T-helper 17 cell (primary cell): ENCODE measurements at places on chromosomes 5 and 9.

DNA sequence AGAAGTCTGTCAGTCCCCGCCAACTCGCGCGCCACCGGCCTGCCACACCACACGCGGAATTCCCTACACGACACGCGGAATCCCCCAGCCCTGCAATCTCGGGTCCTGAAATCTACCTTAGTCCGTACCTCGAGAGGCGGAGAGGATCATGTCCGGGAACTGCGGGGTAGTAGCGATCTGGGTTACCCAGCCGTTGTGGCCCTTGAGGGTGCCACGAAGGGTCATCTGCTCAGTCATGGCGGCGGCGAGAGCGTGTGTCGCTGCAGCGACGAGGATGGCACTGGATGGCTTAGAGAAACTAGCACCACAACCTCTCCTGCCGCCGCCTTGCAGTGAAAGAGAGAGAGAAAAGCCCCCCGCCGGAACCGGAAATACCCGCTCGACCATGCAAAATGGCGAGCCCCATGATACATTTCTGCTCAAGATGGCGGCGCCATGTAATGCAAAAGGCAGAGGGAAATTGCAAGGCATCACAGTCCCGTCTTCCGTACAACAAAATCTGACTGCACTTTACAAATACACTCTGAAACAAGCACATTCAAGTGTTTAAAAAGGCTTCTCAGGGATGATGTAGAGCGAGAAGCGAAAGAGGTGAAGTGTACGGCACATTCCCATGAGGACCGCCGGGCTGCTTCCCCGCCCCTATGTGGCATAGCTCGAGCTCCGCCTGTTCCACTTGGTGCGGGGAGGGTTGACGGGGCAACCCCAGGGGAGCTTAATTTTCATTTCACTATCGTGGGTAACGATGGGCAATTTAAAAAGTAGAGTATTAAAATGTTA is at the start of gene RACK1:
Gene RACK1, minus strand, starts transcription at position 343 of the 780 bp plus-strand sequence. Its CDS starts 106 bp downstream, at position 237.
- H3K27me3 ChIP-seq: no peaks in the 10 kb centered on the region
- peaks cover 55% of the 10 kb centered on the region for H3K4me1 ChIP-seq
- H3K27ac ChIP-seq: peak within 1 kb of the TSS; percentile 97
- H3K36me3 ChIP-seq: peaks cover 4% of the 10 kb centered on the region

DNA sequence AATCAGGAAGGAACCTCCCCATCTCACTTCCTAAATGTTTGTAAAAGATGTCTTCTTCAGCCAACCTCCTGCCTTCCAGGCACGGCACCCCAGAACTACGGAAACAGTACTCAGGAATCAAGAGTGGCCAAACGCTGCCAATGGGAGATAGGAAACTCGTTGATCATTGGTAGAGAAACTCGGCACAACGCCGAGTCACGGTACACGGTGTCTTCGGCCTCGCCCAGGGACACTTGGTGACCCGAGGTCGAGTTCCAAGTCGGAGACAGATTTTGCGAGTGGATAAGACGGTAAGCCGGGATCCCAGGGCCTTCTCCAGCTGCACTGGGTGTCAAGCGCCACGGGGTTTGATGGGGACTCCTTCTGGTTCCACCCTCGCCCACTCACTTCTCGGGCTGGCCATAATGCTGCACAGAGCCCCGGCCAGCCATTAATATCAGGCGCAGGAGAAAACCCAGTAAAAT is 343 bp downstream of the KIAA0825 start:
- peaks cover 29% of the 10 kb centered on the region for H3K4me1 ChIP-seq
- no peak for DNase-seq
- no peaks in the 10 kb centered on the region for H3K36me3 ChIP-seq
- no peaks in the 10 kb centered on the region for H3K27me3 ChIP-seq

DNA sequence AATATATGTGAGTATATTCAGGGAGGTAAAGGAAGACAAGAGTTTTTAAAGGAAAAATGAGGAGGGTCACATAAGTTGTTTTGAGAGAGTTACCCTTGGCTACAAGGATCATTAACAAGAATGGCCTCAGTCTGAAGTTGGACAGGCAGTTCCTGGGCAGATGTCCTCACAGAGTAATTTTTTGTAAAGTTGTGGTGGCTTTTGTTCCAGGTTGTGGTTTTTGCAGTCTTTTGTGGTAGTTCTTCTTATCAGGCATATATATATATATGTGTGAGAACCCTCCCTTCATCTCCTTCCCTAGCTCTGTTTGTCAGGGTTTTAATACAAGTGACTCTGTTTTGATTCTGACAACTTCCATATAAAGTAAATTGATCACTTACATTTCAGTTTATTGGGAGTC is 60.0 kb downstream of the CSNK1G3 start:
- H3K27me3 ChIP-seq: no peaks in the 10 kb centered on the region
- H3K4me1 ChIP-seq: peaks cover 20% of the 10 kb centered on the region
- no peak overlapping the region for H3K4me3 ChIP-seq

GRCh38 chr5:93120051-93120450 is 461.0 kb downstream of the NR2F1-AS1 start:
- no peak overlapping the region for H3K4me3 ChIP-seq
- H3K36me3 ChIP-seq: no peaks in the 10 kb centered on the region
- no peaks in the 10 kb centered on the region for H3K27me3 ChIP-seq
- no peaks in the 10 kb centered on the region for H3K4me1 ChIP-seq
- DNase-seq: no peak
- no peak overlapping the region for H3K27ac ChIP-seq

GRCh38 chr9:72773570-72773969 is 179.3 kb downstream of the ALDH1A1 start:
- H3K4me1 ChIP-seq: peaks cover 3% of the 10 kb centered on the region
- DNase-seq: no peak
- no peak overlapping the region for H3K27ac ChIP-seq
- no peak overlapping the region for H3K4me3 ChIP-seq
- peaks cover 17% of the 10 kb centered on the region for H3K27me3 ChIP-seq

- H3K27me3 ChIP-seq: no peaks in the 10 kb centered on the region
- H3K4me1 ChIP-seq: peaks cover 5% of the 10 kb centered on the region
- H3K36me3 ChIP-seq: no peaks in the 10 kb centered on the region
- no peak overlapping the region for H3K27ac ChIP-seq
These were observed 10.6 kb upstream of the PARP8 start for GRCh38 chr5:50655810-50656205.

- DNase-seq: no peak
- peaks cover 12% of the 10 kb centered on the region for H3K4me1 ChIP-seq
- H3K27me3 ChIP-seq: no peaks in the 10 kb centered on the region
- no peak overlapping the region for H3K27ac ChIP-seq
- no peak overlapping the region for H3K4me3 ChIP-seq
These were observed 59.5 kb upstream of the UBAC1 start for GRCh38 chr9:136020671-136021070.

GRCh38 chr5:80745490-80745889 is 90.7 kb upstream of the DHFR start:
- H3K36me3 ChIP-seq: peaks cover 3% of the 10 kb centered on the region
- no peak overlapping the region for H3K27ac ChIP-seq
- H3K4me3 ChIP-seq: no peak overlapping the region

DNA sequence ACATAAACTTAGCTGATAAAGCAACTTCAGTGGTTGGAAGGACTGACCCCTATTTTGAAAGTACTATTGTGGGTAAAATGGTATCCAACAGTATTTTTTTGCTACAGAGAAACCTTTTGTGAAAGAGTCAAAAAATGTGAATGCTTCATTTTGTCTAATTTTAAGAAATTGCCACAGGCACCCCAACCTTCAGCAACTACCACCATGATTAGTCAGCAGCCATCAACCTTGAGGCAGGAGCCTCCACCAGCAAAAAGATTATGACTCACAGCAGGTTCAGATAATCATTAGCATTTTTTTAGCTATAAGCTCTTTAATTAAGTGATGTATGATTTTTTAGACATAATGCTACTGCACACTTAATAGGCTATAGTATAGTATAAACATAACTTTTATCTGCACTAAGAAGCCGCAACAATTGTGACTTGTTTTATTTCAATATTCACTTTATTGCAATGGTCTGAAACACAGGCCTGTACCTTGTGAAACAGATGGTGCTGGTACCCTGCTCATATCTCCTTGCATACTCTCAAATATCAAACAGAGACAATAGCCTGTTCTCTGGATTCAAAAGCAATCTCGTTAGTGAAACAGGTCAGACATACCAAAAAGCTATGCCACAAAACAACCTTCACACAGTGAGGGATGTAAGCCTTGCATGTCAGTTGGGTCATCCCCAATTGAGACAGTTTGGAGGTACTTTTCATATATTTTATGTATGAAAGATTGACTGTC is 261.2 kb upstream of the FAM174A start:
- DNase-seq: no peak
- H3K27me3 ChIP-seq: no peaks in the 10 kb centered on the region
- no peaks in the 10 kb centered on the region for H3K36me3 ChIP-seq
- H3K27ac ChIP-seq: no peak overlapping the region
- no peaks in the 10 kb centered on the region for H3K4me1 ChIP-seq

DNA sequence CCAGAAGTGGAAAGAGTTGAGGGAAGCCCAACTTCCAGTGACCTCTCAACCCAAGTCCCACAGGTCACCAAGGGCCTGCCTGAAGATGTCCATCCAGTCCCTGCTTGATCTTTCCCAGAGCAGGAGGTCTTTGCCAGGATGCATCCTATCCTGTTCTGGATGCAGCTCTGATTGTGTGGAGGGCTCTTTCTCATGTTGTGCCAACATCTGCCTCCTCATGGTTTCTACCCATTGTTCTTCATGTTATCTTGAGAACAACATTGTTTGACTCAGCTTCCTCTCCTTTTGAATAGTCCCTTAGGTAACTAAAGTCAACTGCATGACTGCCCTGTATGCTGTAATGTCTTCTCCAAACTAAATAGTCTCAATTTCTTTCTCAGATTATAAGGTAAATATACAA is 169.3 kb downstream of the CCDC192 start:
- no peak overlapping the region for H3K4me3 ChIP-seq
- peaks cover 10% of the 10 kb centered on the region for H3K27me3 ChIP-seq
- DNase-seq: no peak
- H3K36me3 ChIP-seq: no peaks in the 10 kb centered on the region
- H3K27ac ChIP-seq: no peak overlapping the region
- H3K4me1 ChIP-seq: no peaks in the 10 kb centered on the region

DNA sequence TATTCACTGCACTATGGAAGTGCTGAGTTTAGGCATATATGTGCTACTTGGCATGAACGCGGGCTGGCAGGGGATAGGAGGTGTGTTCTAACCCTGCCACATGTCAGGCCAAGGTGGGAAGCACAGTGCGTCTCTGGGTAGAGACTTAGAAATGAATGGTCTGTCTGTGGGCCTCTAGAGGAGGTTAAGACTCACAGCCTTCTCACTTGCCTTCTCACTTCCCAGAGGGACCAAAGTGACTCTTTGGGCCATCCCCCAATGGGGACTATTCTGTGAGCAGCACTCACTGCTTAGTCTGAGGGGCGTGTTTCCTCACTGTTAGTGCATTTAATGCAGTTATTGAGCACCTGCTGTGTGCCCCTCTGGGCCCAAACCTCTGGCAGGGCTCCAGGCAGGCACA is 2.4 kb upstream of the PITX1 start:
- H3K27ac ChIP-seq: no peak overlapping the region
- H3K4me1 ChIP-seq: peaks cover 17% of the 10 kb centered on the region
- H3K4me3 ChIP-seq: no peak overlapping the region
- H3K27me3 ChIP-seq: peaks cover 74% of the 10 kb centered on the region
- peaks cover 6% of the 10 kb centered on the region for H3K36me3 ChIP-seq
- DNase-seq: no peak

GRCh38 chr5:1089146-1089545 is 22.7 kb downstream of the SLC12A7 start:
- H3K4me1 ChIP-seq: peaks cover 5% of the 10 kb centered on the region
- peak overlapping the region; percentile 49 for H3K4me3 ChIP-seq
- no peaks in the 10 kb centered on the region for H3K27me3 ChIP-seq
- DNase-seq: no peak
- H3K36me3 ChIP-seq: peaks cover 4% of the 10 kb centered on the region

GRCh38 chr5:105573575-105573974 is 2011.0 kb upstream of the NUDT12 start:
- no peaks in the 10 kb centered on the region for H3K4me1 ChIP-seq
- H3K36me3 ChIP-seq: no peaks in the 10 kb centered on the region
- no peak overlapping the region for H3K27ac ChIP-seq
- H3K4me3 ChIP-seq: no peak overlapping the region

DNA sequence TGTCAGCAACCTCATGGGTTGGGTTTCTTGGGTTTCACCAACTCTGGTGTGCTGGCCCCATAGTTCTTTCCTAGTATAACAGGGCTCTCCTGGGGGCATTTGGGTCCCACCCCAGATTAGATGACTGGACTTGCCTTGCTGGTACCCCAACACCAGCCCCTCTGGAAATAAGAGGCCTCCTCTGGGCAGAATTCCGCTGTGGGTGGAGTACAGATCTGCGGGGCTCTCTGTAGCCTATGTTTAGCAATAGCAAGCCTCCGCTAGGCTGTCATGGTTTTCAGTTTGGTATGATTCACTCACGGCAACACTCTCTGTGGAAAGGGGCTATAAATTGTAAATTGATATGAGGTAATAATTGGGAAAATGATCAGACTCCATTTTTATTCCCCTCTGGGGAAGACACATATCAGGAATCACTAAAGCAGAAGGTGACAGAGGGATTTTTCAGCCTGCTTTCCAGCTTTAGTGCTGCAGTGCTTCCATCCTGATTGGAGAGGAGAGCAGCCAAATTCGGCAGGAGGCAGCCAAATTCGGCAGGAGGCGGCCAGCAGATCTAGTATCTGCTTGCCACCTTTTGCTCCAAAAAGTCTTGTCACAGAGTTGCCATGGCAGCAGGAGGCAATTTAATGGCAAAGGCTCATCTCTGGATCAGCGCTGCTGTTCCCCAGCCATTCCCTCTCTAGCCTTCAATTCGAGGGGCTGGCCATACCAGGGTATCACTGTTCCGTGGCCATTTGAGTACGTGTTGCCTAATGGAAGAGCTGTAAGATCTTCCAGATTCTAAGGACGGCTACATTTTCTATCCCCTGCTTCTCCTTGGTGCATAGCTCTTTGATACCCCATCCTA is 84.6 kb downstream of the SLC44A1 start:
- H3K27ac ChIP-seq: no peak overlapping the region
- peaks cover 6% of the 10 kb centered on the region for H3K36me3 ChIP-seq
- H3K4me3 ChIP-seq: no peak overlapping the region
- no peak for DNase-seq
- H3K27me3 ChIP-seq: no peaks in the 10 kb centered on the region
- peaks cover 16% of the 10 kb centered on the region for H3K4me1 ChIP-seq

GRCh38 chr5:38650540-38650939 is 94.1 kb upstream of the LIFR start:
- H3K27ac ChIP-seq: no peak overlapping the region
- peaks cover 37% of the 10 kb centered on the region for H3K27me3 ChIP-seq

DNA sequence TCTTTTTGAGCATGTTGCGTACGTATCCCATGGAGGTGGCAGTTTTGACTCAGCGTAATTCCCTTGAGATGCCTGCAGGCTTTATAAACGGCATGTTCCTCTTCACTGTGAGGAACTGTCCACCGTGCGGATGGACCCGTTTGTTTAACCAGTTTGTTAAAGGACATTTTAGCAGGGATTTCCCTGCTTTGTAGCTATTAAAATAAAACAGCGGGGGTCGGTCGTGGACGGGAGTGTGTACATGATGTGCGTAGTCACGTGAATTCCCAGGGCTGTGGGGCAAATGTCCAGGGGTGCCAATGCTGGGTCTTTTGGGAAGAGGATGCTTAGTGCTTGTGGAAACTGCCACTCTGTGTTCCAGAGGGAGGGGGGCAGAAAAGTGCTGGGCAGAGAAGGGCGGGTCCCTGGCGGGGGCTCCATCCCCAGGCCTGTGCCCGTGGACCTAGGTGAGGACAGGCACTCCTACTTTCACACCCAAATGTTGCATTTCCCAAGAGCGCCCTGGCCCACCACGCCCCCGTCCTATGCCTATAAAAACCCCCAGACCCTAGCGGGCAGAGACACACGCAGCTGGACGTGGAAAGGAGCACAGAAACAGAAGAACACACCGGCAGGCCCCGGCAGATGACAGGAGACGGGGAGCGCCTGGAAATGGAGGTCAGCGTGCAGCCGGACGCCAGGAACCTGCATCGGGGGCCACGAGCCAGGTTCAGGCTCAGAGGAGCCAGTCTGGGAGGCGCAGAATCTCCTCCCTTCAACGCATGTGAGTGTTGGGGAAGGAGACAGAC is 4.0 kb upstream of the TERT start:
- H3K27ac ChIP-seq: no peak overlapping the region
- no peaks in the 10 kb centered on the region for H3K36me3 ChIP-seq
- no peak overlapping the region for H3K4me3 ChIP-seq
- peaks cover 8% of the 10 kb centered on the region for H3K4me1 ChIP-seq
- no peaks in the 10 kb centered on the region for H3K27me3 ChIP-seq
